ENCODE measurements at places on chromosomes 2 and 18.

DNA sequence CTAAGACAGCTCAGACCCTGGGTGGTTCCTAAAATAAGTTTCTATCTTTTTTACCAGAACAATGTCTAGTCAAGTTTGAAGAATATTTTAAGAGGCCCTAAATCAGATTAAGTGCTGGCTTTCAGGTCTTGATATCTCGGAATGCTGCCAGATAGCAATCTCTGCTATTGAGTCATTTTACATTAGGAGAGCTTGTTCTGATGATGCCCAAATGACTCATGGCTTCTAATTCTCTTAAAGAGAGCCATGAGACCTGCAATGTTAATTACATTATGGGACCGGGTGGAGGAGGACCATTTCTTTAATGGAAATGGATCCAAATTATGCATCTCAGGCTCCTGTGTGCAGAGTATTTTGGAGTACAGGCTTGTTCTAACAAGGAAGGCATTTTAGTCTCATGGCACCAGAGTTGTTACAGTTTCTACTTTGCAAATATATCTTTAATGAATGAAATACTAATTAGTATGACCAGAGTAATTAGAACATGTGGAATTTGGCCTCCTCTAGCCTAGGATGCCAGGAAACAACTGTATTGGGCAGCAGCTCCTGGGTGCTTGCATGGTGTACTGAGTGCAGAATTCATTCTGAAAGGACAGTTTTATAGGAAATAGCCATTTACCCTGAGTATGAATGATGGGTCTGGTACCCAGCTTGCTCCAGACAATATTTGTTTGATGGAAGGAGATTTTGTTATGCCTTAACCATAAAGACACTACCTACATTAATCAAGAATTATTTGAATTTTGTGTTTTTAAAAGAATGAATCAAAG is 94.0 kb upstream of the SULT1C3 start:
- peak; percentile 2 for DNase-seq

DNA sequence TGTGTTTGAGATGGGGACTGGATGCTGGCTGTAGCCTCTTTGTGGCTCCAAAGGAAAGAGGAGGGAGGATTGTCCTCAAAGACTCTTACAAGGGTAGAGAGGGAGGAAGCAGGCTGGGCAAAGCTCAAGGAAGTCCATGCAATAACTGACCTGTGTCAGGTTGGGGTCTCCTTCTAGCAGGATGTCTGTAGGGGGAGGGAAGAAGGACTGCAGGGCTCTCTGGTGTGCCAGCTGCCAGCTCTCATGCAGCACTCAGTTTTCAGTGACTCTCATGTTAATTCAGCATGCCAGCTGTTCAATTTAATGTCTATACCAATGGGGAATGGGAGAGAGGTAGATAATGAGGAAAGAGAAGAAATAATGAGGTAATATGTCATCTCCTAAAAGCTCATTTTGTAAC is 85.3 kb upstream of the RANBP2 start:
- no peak for DNase-seq

- no peak for DNase-seq
Measured at GRCh38 chr2:15472133-15472532, 89.0 kb downstream of the NBAS start.

GRCh38 chr2:239365782-239366435 is 34.9 kb downstream of the HDAC4 start:
- DNase-seq, result no peak

- DNase-seq, result peak; percentile 49
Measured at GRCh38 chr2:133418021-133418420, 150.2 kb downstream of the NCKAP5 start.

- DNase-seq, result no peak
Measured at GRCh38 chr2:240530181-240530580, 27.6 kb downstream of the ANKMY1 start.

- DNase-seq, result no peak
Measured at GRCh38 chr2:50694798-50695197, 337.1 kb downstream of the NRXN1 start.

DNA sequence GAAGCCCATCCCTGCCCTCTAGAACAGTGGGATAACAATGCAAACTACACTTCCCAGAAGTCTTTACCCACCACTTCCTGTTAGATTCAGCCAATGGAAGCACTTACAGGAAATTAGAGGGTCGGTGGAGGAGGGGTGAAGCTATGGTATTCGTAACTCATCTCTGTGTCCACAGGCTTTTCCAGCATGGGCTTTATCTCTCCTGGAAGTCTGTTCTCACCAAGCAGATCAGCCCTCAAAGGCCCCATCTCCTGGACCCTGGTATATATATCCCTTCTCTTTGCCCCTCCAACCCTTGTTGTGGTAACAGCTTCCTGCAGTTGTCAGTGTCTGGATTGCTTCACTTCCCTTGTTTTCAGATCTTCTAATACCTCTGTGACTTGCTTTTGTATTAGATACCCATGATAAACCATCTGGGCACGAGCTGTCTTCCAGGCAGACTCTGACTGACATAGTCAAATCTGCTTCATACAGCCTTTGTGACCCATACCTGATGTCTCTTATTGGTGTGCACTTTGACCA is 475.0 kb upstream of the POU3F3 start:
- DNase-seq, result no peak

GRCh38 chr18:13259701-13260100 is 41.1 kb downstream of the LDLRAD4 start:
- DNase-seq, result no peak

DNA sequence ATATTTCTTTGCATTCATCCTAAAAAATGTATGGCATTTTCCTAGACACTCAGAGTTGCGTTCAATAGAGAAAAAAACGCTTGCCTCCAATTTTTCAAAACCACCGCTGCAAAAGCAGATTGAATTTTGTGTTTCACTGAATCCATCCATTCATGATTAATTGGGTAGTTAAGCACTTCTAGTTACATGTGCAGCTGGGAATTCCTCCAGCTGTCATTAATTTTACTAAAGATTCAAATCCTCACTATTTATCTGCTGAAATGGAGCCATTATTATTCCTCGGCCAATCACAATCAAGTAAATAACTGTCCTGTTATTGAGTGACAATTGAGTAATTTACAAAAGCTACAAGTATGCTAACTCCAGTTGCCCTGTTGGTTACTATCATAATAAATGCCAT is 75.8 kb upstream of the ARL5A start:
- no peak for DNase-seq

DNA sequence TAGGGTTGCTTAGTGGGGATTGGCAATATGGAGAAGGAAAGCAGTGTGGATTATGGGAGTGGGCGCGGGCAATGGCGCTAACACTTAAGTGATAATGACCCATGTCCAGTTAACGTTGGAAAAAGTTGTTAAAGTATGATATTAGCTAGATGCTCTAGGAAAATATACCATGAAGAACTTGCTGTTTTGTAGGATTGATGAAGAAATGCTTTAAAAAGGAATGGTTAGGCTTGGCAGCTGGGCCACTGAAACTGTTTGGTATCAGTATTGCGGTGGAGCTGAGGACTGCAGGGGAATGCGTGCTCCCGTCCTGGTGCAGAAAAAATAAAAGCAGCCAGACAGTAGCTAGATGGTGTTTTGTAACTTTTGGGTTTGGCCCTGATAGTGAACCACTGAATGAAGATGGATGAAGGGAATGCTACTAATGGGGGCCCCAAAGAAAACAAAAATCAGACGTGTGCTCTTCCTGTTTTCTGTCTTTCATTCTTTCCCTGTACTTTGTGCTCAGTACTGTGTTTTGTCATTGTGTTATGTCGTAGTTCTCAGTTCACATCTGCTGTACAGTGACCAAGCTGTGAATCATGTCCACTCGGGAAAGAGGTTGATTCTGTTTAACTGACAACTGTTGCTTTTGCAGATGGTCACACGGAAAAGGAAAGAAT is 999 bp downstream of the INSIG2 start:
- peak; percentile 60 for DNase-seq

DNA sequence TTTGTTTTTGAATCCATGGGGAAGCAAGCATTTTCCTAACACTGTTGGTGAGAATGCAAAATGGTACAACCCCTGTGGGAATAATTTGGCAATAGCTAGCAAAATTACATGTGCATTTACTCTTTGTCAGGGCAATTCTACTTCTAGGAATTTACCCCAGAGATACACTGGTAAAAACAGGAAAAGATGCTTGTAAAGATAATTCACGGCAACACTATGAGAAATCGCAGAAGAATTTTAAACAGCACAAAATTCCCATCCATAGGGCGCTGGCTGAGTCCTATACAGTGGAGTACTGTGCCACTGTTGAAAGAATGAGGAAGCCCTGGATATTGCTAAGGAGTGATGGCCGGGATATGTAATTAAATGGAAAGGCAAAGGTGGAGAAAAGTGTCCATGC is 75.8 kb downstream of the DGKD start:
- peak; percentile 59 for DNase-seq

DNA sequence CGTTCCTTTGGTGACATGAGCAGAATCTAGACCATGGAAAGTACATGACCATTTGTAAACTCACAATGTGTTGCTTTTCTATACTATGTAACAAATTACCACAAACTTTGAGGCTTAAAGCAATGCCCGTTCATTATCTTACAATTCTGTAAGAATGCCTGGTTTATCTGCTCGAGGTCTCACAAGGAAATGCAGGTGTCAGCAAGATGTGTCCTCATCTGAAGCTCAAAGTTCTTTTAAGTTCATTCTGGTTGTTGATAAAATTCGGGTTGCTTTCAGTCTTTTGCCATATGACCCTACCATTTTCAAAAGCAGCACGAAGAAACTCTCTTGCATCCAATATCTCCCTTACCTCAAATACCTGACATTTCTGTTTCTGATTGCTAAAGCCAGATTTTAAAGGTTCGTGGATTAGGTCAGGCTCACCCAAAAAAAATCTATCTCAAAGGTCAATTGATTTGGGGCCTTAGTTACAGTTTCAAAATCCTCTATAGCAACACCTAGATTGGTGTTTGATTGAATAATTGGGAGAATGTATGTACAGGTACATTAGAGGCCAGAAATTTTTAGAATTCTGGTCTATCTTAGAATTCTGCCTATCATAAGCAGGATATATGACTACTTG is 125.9 kb downstream of the TMEM131 start:
- DNase-seq, result no peak

GRCh38 chr18:10417191-10417590 is 37.2 kb upstream of the APCDD1 start:
- no peak for DNase-seq

DNA sequence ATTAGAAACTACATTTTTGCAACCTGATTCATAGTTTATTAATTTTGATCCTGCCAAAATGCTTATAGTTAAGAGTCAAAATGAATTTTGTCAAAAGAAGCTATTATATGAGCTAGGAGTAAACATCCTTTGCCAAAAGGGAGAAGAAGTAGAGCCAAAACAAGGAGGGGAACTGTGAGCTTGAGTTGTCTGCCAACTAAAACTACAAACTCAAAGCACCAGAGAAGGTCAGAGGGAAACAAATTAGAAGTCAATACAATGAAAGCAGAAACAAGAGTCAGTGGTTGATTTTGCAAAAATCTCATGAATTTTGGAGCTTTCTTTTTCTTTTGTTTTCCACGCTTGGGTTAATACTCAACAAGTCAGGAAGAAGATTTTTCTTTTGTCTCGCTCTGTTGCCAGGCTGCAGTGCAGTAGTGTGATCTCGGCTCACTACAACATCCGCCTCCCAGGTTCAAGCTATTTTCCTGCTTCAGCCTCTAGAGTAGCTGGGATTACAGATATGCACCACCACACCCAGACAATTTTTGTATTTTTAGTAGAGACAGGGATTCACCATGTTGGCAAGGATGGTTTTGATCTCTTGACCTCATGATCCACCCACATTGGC is 508.5 kb downstream of the RIT2 start:
- no peak for DNase-seq

DNA sequence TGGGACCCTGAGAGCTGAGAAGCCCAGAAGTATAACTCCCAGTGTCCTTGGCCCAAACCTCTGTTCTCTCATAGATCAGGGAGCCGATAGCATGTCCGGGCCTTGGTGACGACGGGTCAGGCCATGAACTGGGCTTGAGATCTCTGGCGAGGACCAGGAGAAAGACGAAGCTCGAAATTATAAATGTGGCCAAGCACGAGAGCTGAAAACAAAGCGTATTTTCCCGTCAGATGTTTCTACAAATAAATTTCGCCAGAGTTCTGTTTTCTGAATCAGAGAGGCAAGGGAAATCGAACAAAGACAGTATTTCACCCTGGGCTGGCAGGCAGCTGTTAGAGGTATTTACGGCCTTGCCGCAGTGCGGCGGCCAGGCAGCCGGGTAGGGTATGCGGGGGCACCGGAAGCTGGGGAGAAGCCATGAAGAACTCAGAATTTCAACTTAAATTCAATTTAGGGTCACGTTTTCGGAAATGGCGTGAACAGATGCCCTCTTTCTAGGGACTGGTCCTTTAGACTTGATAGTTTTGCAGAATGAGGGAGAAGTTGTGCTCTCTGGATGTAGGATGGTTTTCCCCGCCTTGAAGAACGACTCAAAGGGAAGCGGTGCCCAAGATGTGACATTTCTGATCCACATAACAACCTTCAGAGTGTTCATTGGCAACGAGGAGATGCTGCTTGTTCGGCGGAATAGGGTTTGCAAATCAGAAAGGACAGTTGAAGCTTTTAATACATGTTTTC is 9.6 kb downstream of the HOXD8 start:
- DNase-seq, result no peak

GRCh38 chr2:181973171-181973783 is 12.4 kb upstream of the PPP1R1C start:
- no peak for DNase-seq

DNA sequence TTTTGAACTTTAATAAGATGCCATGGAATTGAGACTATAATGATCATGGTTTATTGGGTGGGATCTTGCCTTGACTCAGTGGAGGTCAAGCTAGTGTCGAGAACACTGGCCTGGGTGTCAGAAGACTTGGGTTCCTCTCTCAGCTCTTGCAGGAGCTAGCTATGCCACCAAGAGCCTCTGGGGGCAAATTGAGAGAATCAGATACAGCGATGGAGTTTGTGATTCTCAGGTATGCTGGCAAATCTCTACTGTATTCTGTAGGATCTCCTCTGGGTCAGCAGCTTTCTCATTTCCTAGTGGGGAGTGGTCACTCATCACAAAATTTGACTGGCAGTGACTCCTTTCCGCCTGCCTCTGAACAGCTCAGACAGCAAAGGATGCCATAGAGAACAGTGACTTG is 477.0 kb downstream of the RNF144A start:
- no peak for DNase-seq

- peak; percentile 65 for DNase-seq
Measured at GRCh38 chr2:237431372-237431771, 17.4 kb upstream of the COL6A3 start.

DNA sequence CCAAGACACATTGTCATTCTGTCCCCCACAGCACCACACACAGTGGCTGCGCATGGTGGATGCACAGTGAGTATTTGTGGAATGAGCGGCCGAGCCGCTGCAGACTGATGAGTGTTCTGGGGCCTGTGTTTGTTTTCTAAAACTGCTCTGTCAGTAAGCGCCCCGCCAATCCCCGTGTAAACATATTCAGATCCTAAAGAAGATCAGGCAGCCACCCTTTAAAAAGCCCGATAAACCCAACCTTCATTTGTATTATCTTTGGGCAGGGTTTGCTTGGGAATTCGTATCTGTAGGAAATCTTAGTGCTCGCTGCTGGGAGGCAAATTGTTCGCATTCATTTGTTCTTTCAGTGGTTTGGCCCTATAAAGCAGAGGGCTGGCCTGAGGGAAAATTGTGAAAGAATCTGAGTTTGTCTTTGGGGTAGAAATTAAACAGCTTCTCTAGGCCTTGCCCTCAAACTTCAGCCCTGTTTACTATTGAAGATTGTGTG is 68.6 kb downstream of the TGOLN2 start:
- DNase-seq, result peak; percentile 83
